Immature natural killer cell (primary cell): ENCODE measurements at places on chromosomes 11 and 22. TPM values are rescaled to one million over a fixed set of nuclear protein-coding genes. Genes with fewer than 3 reads are reported as not detected.

The PLA2G3 gene
- not detected for polyA plus RNA-seq

The RIMBP3B gene
- polyA plus RNA-seq = 0.12 TPM

The HSCB gene
- polyA plus RNA-seq = 32.5 TPM

The DEFB131B gene
- polyA plus RNA-seq = not detected

The CCDC117 gene
- 13.7 TPM for polyA plus RNA-seq

The PLEKHA7 gene
- polyA plus RNA-seq = 0.28 TPM

The OR10A2 gene
- not detected for polyA plus RNA-seq

The MMP12 gene
- polyA plus RNA-seq = not detected

The PARVG gene
- 84.6 TPM for polyA plus RNA-seq

The DERL3 gene
- 0.61 TPM for polyA plus RNA-seq

The TRIM48 gene
- polyA plus RNA-seq = not detected

The SMTN gene
- polyA plus RNA-seq = 0.49 TPM

The DBX1 gene
- polyA plus RNA-seq = not detected

The MISFA gene
- 0.24 TPM for polyA plus RNA-seq

The RAB3IL1 gene
- not detected for polyA plus RNA-seq

The CSNK2A3 gene
- 0.85 TPM for polyA plus RNA-seq

The NLRP14 gene
- not detected for polyA plus RNA-seq

The NAT10 gene
- polyA plus RNA-seq = 31.8 TPM

The OR5A1 gene
- polyA plus RNA-seq = not detected

The CASP1 gene
- polyA plus RNA-seq = 166 TPM

The SDF2L1 gene
- 227 TPM for polyA plus RNA-seq

The TENM4 gene
- not detected for polyA plus RNA-seq

The STK33 gene
- not detected for polyA plus RNA-seq

The FAM111B gene
- not detected for polyA plus RNA-seq

The VPREB3 gene
- polyA plus RNA-seq = not detected

The ZFTA gene
- polyA plus RNA-seq = 0.11 TPM

The HINFP gene
- 11.0 TPM for polyA plus RNA-seq

The ALX4 gene
- not detected for polyA plus RNA-seq

The CADM1 gene
- polyA plus RNA-seq = 2.4 TPM
